Tongue (tissue), 3 donors: ENCODE measurements at places on chromosomes 4 and X.

DNA sequence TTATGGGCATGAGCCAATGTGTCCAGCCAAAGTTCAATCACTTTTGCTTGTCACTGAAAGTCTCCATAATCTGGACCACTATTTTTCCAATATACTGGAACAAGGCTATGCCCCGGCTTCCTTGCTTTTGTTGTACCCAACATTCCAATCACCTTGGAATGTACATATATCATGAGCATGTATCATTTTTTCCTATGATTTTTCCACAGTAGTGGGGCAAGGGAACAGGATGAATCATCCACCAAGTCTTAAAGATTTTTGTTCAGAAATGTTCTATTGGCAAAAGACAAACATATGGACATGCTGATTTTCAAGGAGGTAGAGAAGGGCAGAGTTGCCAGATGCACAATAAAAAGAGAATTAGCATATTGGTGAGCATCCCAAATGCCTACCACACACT, 548.1 kb upstream of the INTU start:
- no peak for DNase-seq

DNA sequence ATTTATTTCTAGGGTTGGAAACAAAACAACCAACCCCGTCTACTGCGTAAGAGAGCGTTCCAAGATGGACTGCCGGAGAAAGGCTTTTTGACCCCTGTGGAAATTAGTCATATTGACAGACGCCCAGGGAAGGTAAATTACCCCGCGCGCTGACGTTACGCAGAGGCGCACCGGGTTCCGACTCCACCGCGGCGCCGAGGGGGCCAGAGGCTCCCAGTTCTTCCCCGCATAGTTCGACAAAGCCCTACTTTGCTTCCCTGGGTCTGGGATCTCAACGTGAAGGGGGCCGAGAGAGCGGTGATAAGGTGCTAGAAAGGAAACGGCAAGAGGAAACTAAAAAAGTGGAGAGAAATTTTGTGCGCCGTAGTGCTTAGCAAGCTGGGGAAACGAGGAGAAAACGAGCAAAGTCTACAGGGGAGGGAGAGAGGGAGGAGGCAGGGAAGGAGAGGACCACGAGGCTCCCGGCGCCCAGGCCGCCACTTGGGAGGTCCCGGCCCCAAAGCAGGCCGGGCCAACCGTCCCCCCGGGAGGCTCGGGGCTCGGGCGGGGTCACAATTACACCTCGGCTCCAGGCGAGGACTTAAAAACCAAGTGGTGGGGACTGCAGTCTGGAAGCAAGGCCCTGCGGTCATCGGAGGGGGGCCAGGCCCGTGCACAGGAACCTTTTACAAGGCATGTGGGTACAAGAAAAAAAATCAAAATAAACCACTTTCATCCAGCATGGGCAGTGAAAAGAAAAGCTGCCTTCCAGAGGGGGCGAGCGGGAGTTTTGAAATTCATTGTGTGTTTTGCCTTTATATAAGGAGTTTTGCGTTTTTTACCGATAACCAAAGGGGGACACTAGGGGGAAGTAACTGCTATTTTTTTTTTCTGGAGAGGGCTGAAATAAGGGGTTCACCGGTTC, 13.2 kb downstream of the HAND2 start:
- DNase-seq, result peak; percentile 64

GRCh38 chr4:5782829-5783476, 72.0 kb downstream of the EVC start:
- DNase-seq, result no peak

DNA sequence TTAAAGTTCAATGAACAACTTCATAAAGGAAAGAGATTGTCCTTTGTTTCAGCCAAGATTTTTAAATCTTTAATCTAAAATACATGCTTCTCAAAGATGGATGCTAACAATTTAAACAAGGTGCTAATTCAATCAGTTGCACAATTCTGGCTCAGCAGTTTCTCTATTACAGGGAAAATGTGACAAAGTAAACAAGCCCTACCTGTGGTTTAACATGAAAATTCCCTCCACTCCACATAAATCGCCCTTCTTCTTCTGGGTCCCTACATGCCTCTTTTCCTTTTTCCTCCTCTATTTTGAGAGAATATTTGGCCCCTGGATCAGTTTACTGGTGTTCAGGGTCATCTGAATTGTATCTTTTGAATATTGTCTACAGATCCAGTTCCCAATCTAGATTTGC, 80.6 kb downstream of the FRYL start:
- no peak for DNase-seq

GRCh38 chrX:70479922-70480659, 35.5 kb downstream of the DLG3 start:
- DNase-seq, result no peak

DNA sequence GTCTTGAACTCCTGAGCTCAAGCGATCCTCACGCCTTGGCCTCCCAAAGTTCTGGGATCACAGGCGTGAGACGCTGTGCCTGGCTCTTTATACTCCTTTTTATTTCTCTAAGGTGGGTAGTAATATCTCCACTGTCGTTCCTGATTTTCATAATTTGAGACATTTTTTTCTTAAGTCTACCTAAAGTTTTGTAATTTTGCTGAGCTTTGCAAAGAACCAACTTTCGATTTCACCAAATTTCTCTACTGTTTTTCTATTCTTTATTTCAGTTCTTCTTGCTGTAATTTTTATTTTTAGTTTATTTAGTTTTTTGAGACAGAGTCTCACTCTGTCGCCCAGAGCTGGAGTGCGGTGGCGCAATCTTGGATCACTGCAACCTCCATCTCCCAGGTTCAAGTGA, 70.4 kb upstream of the CITED1 start:
- DNase-seq, result no peak
